ENCODE measurements at places on chromosomes 2 and 18.

DNA sequence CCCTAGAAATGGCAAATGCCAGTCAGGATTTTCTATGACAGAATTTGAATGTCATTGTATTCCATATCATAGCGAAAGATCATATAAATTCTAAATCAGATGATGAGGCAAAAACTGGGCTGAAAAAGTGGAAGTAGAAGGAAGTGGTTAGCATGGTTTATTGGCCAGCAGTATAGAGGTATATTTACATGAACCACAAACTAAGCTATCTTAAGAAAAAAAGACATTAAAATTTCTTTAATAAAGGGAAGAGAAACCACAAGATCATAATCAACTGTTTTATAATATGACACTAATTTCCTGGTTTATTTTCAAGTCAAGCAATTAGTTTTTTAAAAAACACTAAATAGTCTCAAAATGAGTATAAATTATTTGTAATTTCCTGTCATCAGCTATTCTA, 123.2 kb upstream of the LRP1B start:
- no peak for DNase-seq

DNA sequence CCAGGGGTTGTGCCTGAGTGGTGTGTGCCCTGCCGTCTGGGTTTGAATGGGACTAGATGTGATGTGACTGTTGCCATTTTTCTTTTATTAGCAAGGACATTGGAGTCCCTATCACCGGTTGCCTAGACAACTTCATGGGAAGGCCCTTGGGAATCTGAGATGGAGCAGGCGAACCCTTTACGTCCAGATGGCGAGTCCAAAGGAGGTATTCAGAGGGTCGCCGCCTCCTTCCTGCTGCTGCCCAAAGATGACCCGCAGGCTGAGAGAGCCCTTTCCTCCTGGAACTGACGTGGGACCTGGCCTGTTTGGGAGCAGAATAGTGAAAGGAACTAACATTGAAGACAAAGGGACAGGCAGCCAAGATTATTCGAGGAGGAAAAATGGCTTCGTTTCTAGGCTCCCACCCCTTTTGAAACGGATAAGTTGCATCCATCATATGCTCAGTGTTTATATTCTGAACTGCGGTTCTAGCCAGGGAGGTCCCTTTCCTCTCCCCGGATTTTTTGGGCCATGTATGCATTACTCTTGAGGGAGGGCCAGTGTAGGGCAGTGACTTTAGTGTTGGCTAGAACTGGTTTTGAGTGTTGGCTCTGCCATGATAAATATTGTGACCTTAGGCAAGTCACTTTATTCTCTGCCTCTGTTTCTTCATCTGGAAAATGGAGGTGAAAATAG, 673 bp downstream of the CENPO start:
- DNase-seq = peak; percentile 78

- no peak for DNase-seq
Measured at GRCh38 chr2:135190799-135191198, 138.7 kb downstream of the RAB3GAP1 start.

DNA sequence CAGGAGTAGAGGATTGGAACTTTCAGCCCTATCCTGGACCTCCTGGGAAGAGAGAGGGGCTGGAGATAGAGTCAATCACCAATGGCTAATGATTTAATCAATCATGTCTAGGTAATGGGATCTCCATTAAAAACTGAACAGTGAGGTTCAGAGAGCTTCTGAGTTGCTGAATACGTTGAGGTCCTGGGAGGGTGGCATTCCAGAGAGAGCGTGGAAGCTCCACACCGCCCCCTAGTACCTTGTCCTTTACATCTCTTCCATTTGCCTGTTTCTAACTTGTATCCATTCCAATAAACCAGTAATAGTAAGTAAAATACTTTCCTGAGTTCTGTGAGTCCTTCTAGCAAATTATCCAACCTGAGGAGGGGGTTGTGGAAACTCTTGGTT, 101.7 kb downstream of the B3GNT2 start:
- peak; percentile 49 for DNase-seq
